Forelimb muscle (tissue), 1 donor: ENCODE measurements at places on chromosomes 4 and X.

GRCh38 chr4:144584428-144584827 lies 61.5 kb upstream of the HHIP start:
- DNase-seq: no peak

GRCh38 chr4:3423952-3424351 lies 17.8 kb upstream of the HGFAC start:
- no peak for DNase-seq

DNA sequence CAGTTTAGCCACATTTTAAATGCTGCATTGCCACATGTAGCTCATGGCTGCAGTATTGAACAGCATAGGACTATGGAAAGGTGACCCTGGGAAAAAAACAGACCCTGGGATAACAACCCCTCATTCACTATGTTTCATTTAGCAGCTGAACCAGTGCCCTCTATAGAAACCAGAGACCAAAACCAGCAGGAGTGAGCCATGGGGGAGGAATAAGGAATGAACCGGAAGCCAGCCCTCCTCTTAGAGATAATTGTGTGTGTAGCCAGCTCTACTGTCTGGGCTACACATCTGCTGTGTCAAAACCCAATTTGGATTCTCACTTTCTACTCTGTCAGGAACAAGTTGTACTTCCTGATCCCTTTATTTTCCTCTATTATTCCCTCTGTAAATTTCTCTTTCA lies 158.5 kb upstream of the S100G start:
- no peak for DNase-seq

DNA sequence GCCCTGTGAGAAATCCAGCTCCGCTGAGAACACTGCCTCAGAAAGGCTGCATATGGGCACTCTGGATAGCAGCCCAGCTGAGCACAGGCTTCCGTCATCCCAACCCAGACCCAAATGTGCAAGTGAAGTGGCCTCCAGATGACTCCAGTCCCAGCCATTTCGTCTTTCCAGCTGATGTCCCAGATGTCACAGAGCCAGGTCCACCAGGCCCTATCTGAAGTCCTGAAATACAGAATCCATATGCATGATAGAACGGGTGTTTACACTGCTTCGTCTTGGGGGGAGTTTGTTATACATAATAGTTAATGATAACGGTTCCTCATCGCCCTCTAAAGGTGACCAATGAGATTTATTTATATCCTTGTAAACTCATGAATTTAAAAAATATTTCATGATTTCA lies 72.6 kb upstream of the TRIM2 start:
- no peak for DNase-seq

DNA sequence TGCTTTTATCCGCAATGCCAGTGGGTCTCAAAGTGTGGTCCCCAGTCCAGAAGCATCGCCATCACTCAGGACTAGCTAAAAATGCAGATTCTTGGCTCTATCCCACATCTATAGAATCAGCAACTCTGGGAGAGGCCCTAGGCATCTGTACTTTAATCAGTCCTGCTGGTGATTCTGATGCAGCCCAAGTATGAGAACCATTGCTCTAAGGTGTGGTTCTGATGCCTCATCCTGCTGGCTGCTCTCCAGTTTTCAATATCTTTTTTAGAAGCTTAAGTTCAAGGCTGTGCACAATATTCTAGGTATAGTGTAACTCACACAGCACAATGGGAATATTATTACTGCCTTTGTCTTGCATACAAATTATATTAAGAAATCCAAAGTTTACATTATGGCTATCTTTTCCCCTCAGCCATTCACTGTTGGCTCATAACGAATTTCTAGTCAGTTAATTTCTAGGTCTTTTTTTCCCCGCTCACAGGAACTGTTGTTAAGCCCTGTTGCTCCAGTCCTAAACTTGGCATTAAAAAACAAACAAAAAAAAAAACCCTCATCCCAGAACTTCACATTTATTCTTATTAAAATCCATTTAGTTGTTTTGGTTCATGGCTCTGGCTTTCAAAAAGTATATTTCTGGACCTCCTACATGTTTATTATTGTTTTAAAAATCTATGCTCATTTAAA lies 109.1 kb downstream of the PHEX start:
- DNase-seq: no peak

DNA sequence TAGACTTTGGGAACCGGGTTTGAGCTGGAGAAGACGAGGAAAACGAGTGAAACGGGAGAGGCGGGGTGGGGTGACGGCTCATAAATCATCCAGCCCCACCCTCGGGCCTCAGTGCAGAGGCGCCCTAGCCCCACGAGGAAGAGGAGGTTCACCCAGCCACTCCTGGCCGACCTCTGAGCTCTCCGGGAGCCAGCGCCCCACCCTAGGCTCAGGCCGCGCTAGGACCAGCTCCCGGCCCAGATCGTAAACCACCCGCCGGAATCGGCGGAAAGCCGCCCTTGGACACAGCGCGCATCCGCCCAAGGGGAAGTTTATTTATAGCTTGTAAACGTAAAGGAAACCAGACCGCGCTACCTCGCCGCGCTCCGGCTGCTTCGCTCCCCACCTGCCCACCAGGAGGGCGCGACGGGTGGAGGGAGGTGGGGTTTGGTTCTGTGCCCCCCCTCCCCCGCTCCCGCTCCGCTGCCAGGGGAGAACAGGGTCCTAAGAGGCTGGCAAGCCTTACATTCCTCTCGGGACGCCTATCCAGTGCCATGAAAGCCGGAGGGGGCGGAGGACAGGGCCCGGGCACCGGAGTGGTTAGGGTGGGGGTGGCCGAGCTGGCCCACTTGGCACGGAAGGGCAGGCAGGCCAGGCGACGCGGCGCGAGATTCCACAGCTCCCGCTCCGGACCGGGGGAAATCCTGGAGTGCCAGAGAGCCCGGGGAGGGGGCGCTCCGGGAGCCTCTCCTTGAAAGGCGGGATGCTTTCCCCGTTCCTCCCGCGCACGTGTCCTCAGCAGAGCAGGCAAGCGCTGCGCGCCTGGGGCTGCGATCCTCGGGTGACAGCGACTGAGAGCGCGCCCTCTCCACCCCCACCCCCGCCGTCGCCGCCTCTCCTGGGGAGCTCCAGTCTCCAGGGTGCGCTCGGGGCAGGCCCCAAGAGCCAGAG lies 84.2 kb downstream of the BCOR start:
- DNase-seq: no peak

DNA sequence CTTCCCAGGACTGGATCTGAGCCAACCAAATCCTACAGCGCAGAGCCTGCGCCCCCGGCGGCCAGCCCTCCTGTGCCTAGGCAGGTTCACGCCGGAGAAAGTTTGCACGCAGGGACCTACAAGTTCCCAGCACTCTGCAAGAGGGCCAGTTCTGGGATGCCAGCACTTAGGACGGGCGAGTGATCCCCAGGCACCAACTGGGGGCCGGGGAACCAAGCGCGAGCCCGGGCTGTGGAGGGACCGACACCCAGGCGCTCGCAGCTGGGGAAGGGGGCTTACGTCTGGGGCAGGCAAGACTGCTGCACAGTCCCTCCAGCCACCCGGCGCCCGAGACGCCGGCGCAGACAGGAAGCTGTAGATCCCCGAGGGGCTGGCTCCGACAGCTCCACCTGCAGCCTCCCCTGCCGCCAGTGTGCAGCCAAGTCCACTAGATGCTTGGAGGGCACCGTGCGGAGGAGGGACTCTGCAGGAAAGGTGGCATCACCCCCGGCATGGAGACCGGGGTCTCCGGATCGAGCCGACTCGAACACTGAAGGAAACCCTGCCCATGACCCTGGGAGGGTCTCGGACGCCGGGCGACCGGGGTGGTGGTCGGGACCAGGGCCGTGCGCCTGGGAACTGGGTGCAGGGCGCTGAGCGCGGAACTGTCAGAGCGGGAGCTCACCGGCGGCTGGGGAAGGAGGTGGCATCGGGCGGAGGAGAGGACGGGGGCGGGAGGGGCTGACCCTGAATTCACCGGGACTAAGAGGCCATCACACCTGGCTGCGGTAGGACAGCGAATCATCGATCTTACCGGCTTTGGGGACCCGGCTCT lies 566 bp downstream of the CORIN start:
- no peak for DNase-seq

- DNase-seq: no peak
These were observed 70.8 kb downstream of the STIM2 start for GRCh38 chr4:26931451-26931850.

DNA sequence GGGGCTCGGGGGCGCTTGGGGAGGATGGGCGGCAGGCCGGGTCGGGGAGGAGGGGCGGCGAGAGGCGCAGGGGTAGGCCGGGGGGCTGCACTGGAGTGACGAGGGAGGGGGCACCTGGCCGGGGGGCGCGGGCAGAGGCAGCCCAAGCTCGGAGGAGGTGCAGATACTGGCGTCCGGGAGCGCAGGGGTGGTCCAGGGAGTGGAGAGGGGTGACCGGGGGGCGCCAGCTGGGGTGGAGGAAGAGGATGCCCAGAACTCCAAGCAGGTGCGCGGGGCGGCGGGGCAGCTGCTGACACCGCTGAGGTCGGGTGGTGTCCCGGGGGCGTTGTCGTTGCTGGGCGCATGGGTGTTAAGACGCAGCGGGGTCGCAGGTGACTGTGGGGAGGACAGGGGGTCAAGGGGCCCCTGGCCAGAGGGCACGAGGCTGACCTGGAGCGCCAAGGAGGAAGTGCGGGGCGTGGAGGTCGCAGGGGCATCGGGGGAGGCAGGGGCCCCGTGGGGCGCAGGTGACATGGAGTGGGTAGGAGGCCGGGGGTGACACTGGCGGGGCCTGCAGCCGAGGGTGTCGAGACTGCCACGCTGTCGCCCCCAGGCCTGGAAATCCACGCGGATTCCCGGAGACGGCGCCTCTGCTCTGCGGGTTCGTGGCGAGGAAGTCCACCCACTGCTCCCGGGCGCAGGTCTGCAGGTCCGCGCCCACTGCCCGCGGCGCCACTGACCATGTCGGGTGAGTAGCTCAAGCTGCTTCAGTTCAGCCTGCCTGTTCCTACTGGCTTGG lies 928 bp downstream of the GYG2 start:
- no peak for DNase-seq

- no peak for DNase-seq
These were observed 213.1 kb upstream of the HDX start for GRCh38 chrX:84715315-84715714.

- DNase-seq: no peak
These were observed 156.2 kb downstream of the ENOX2 start for GRCh38 chrX:130746709-130747342.

GRCh38 chr4:25172961-25173915 lies 13.0 kb upstream of the SEPSECS start:
- DNase-seq: peak; percentile 72

DNA sequence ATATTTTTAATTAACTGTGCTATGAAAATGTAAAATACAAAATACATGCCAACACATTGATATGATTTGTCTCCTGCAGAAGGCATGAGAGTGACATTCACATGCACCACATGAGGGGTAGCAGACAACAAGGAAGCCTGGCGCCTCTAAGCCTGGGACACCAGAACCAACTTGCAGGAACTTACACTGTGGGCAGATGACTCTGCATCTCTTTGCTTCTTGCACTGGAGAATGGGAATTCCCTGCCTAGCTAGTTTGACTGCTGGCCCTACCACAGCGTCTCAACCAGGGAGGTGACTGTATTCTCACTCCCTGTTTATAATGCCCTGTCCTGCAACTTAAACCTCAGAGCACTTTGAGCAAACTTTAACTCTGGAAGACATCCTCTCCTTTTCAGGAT lies 40.5 kb downstream of the PAGE2 start:
- DNase-seq: no peak

DNA sequence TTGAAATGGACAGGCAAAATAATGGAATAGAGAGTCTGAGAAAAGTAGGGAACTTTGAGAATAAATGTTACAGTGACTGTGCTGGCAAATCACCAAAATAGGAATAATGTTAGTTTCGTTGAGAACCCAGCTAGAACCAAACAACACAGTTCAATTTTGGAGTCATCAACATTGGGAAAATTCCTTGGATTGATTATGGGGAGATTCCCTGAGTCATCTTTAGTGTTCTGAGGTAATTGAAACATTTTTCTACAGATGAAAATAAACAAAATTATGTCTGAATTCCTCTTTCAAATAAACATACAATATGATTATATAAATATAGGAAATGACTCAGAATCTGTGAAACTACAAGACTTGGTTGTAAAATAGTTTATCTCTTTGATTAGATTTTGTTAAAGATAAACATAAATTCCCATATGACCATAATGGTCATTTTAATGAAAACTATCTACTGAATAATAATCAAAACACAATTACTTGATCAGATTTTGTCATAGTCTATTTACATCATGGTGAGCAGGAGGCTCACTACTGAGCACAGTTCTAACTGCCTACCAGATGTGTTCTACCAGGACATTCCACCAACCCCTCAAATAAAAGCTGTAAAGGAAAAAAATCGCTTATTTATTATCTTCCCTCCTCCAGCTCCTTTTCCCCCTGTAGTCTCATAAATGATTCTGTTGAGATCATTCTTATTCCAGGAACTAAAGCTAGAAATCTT lies 51.4 kb upstream of the GABRA2 start:
- no peak for DNase-seq

GRCh38 chr4:166318810-166319525 lies 445.9 kb downstream of the TLL1 start:
- DNase-seq: no peak

GRCh38 chr4:155758481-155759371 lies at the start of gene GUCY1B1:
GUCY1B1 (plus strand) TSS chr4:155759021; CDS start chr4:155759141, 120 bp downstream.
- DNase-seq: peak; percentile 77

DNA sequence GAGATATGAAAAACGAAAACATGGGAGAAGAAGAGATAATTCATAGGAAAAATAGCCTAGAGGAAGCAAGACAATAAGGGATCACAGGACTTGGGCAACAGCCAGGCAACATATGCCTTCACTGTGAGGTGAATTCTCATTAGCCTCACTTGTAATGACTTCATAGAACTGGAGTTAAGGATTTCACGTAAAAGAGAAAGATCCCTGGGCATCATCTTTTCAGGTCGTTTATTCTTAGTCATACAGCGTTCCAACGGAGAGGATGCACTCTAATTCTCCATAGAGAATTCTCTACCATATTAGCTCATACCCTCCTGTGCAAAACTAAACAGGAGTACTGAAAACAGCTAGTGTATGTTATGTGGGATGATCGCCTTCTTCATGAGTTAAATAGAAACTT lies 1.4 kb downstream of the PRKG2 start:
- DNase-seq: no peak

DNA sequence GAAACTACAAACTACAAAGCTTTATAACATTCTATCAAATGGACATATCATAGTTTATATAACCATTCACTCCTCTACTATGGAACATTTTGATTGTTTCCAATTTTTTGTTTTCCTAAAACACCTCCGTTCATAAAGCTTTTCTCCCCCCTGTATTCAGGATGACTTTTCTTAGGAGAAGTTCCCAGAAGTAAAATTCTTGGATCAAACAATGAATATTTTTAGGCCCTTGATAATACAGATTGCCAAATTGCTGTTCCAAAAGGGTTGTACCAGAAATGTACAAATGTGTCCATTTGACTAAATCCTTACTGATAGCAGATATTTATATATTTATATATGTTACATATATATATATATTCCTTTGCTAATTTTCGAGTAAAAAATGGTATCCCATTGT lies 77.8 kb downstream of the GPC3 start:
- no peak for DNase-seq

GRCh38 chrX:123590842-123591486 lies 141.9 kb downstream of the THOC2 start:
- DNase-seq: no peak

DNA sequence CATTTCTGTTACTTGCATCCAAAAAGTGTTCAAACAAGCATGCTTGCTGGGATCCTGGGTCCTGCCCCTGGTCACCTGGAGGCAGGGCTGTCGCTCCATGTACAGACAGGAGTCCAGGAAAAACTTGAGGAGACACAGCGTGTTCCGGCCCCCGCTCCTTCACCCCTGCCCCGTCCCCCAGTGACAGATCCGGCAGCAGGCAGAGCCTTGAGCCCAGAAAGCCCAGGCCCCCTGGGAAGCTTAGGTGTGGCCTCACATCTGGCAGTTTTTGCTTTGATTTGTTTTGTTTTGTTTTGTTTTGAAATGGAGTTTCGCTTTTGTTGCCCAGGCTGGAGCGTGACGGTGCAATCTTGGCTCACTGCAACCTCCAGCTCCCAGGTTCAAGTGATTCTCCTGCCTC lies 67.0 kb downstream of the TRMT44 start:
- no peak for DNase-seq
